ENCODE measurements at places on chromosomes 5 and 9. TPM values are rescaled to one million over a fixed set of nuclear protein-coding genes. Genes with fewer than 3 reads are reported as not detected.

Gene HMMR
- total RNA-seq = 0.33 TPM

Gene RNF208
- total RNA-seq = 2.8 TPM

Gene STPG3
- not detected for total RNA-seq

Gene GALNT10
- total RNA-seq = 35.4 TPM

Gene DDX4
- total RNA-seq = not detected

Gene TNFSF15
- 2.1 TPM for total RNA-seq

Gene TRAF1
- total RNA-seq = 1.0 TPM

Gene C9orf72
- total RNA-seq = 11.8 TPM

Gene ADAMTS12
- total RNA-seq = 3.7 TPM

Gene PCDHGA11
- total RNA-seq = 8.5 TPM

Gene NLN
- 37.0 TPM for total RNA-seq

Gene TSPAN17
- 39.7 TPM for total RNA-seq

Gene CORO2A
- 9.7 TPM for total RNA-seq

Gene STING1
- 36.6 TPM for total RNA-seq

Gene IFNA21
- total RNA-seq = not detected

Gene SPATA31C2
- not detected for total RNA-seq

Gene IFNB1
- total RNA-seq = not detected

Gene HMGCS1
- total RNA-seq = 218 TPM

Gene ZMAT2
- total RNA-seq = 47.0 TPM

Gene GLRA1
- not detected for total RNA-seq

Gene DOCK2
- 0.78 TPM for total RNA-seq

Gene KCNMB1
- not detected for total RNA-seq

Gene CCL21
- total RNA-seq = not detected

Gene GPR151
- not detected for total RNA-seq
